ENCODE measurements at places on chromosomes 4 and X.

GRCh38 chrX:119223783-119224182 is 12.3 kb upstream of the PGRMC1 start:
- no peak for DNase-seq

- DNase-seq, result no peak
These were observed 484.2 kb upstream of the HS3ST1 start for GRCh38 chr4:11912886-11913285.

- no peak for DNase-seq
These were observed 25.8 kb upstream of the RPL39 start for GRCh38 chrX:119817130-119817690.

- DNase-seq, result no peak
These were observed 85.1 kb upstream of the LCORL start for GRCh38 chr4:18106620-18107019.

- DNase-seq, result no peak
These were observed 10.6 kb downstream of the TLR6 start for GRCh38 chr4:38846015-38846414.

Measured in amygdala (tissue), 56 donors.